Umbilical cord (tissue), 2 donors: ENCODE measurements at places on chromosomes 13 and 19. TPM values are rescaled to one million over a fixed set of nuclear protein-coding genes. Genes with fewer than 3 reads are reported as not detected.

Gene CADM4
- total RNA-seq = 2.9 TPM

Gene HPN
- total RNA-seq = 0.24 TPM

Gene CEBPA
- 7.5 TPM for total RNA-seq

Gene LYL1
- total RNA-seq = 13.0 TPM

Gene C1QTNF9B
- total RNA-seq = 3.6 TPM

Gene ZNF431
- 20.0 TPM for total RNA-seq

Gene NCR1
- total RNA-seq = not detected

Gene GPR12
- 2.4 TPM for total RNA-seq

Gene CCDC169
- total RNA-seq = 6.5 TPM

Gene GRK1
- total RNA-seq = not detected

Gene CGB8
- not detected for total RNA-seq

Gene NCAN
- total RNA-seq = 0.72 TPM

Gene PLK5
- not detected for total RNA-seq
